NCI-H2081 treated with DMSO at 0.1 percent for 48 hours (cell line): ENCODE measurements at places on chromosomes 2 and 18.

- DNase-seq: no peak
These were observed 270.1 kb downstream of the C1D start for GRCh38 chr2:67792681-67793091.

DNA sequence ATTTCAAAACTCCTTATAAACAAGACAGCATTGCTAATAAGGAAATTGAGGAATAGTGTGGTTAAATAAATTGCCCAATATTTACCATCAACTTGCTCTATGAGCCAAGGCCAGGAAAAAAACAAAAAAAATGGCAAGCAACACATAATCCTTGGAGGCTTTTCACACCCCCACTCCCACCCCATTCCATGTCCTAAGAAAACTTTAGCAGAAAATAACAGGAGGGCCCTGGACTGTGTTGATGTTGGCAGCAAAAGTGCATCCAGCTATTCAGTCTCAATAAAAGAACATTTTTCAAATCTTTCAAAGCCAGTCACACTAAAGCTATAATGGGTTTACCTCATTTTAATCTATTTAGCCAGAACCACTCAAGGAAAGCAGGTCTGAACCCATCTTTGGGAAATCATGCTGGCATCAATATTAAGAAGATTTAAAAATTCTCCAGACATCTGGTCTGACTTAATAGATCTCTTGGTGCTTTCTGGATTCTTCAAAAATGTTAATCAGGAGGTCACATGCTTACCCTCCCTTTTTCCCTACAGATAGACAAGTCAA is 34.6 kb upstream of the STK17B start:
- no peak for DNase-seq

DNA sequence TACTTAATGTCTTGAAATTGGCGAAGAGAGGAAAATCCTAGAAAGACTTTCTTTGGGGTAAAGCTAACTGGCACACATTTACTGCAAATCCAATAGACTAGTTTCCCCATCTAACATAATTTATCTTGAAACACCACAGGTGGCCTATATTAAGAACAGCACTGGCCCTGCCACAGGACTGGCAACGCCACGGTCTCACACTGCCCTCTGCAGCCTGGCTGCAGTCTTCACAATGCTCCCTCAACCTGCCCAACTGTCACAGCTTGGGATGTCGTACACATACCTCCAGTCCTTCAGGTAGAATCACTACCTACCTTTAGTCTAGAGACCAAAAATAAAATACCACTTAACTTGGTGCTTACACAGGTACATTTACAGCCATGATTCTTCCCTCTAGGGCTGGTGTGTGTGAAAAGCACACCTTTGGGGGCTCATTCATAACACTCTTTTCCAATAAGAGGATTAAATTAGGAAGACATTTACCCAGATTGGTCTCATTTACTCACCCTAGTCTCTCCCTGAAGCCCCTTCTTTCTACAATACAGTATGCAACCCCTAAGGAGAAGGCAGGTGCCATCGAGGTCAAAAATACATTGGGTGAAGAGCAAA is 222.2 kb downstream of the C1D start:
- no peak for DNase-seq

- DNase-seq: no peak
These were observed 164.3 kb downstream of the MIB1 start for GRCh38 chr18:21904856-21905255.

GRCh38 chr2:127185093-127185492 is 35.0 kb downstream of the CYP27C1 start:
- no peak for DNase-seq

- DNase-seq: no peak
These were observed 49.2 kb upstream of the FRZB start for GRCh38 chr2:182915369-182916326.

GRCh38 chr2:101521487-101521886 is 46.6 kb upstream of the RFX8 start:
- no peak for DNase-seq

DNA sequence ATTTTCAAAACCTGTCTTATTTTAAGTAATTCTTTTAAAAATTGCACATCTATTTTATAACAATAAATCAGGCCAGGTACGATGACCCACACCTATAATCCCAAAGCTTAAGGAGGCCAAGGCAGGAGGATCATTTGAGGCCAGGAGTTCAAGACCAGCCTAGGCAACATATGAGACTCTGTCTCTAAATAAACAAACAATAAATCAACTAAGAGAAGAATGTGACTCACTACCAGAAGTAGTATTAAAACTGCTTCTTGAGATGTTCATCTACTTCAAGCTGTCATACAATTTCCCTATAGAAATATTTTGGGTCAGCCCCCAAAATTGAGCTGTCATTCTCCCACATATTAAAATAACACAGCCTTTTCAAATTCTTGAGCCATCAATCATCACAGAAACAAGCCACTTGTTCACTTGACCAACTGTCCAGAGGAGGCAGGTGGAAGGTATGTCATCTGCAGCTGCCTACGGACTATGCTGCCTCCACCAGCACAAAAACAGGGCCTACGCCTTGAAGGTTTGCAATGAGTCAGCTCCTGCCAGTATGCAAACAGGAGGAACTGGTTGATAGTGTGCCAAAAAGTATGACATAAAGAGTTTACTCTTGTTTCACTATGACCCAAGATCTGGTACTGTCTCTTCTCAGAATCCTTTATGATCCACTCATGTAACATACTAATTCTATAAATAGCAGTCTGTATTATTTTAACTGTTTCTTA is 33.6 kb downstream of the KIDINS220 start:
- no peak for DNase-seq

GRCh38 chr2:29073933-29074332 is 390 bp downstream of the PCARE start:
- DNase-seq: no peak

- DNase-seq: no peak
These were observed 69.3 kb downstream of the LBH start for GRCh38 chr2:30300456-30301221.

GRCh38 chr18:7697306-7697705 is 130.2 kb downstream of the PTPRM start:
- DNase-seq: no peak

GRCh38 chr2:107132070-107132469 is 246.1 kb upstream of the ST6GAL2 start:
- no peak for DNase-seq

DNA sequence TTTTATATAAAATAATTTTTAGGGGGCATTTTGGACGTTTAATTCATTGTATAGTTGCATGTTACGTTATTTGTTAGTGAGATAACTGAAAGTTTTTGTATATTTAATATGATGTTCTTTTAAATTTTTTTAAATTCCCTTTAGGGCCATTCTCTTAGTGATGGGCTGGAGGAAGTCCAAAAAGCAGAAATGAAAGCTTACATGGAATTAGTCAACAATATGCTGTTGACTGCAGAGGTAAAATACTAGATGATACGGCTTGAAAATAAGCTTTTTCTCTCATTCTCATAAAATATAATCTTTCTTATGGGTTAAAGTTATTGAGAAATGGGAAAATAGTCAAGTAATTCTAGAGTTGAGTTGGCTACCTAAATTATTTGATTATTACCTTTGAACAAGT is 58.9 kb downstream of the MTX2 start:
- DNase-seq: no peak

- no peak for DNase-seq
These were observed 1.5 kb downstream of the KIF1A start for GRCh38 chr2:240818293-240819125.

GRCh38 chr2:234680688-234681619 is 184.1 kb upstream of the ARL4C start:
- DNase-seq: peak; percentile 84

DNA sequence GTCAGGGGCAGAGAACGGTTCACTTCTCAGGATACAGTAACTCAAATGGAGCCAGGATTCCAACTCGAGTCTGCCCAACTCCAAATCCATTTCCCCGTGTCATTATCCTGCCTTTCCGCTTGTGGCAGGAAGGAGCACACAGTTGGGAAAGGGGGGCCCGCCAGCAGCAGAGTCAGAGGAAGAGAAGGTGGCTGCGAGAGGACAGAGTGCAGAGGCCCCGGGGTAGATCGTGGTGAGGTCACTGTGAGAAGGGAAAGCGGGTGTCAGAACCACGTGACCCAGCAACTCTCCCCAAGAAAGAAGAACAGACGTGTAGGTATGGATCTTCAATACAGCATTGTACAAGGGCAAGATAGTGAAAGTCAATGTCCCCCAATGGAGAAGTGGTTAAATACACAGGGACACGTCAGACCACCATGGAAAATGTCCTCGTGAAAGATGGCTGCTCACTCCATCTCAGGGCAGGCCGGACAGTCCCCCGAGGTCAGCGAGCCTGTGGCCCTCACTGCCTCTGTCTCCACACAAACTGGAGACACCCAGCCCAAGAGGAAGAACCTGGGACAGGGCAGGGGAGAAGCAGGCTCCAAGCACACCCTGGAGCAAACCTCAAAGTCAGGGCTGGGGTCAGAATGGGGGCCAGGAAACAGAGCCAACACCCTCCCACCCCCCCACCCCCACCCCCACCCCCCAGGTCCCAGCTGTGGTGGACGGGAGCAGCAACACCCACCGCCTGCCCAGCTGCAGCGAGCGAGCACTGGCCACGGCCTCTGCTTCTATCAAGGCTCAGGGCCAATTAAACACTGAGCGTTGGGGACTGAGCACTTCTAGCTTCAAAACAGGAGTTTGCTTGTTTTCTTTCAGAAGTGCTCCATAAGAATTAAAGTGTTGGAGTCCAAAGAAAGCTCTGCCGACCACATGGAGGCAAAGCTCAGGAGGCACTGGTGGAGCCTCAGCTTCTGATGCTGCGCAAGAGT is 92.7 kb downstream of the EIPR1 start:
- DNase-seq: no peak

DNA sequence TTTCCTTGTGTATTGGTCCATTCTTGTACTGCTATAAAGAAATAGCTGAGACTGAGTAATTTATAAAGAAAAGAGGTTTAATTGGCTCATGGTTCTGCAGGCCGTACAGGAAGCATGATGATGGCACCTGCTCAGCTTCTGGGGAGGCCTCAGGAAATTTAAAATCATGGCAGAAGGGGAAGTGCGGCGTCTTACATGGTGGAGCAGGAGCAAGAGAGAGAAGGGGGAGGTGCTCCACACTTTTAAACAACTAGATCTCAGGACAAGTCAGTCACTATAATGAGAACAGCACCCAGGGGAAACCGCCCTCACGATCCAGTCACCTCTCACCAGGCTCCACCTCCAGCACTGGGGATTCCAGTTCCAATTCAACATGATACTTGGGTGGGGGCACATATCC is 54.3 kb downstream of the MSH2 start:
- no peak for DNase-seq

- no peak for DNase-seq
These were observed 5.7 kb upstream of the NOSTRIN start for GRCh38 chr2:168796583-168797285.

DNA sequence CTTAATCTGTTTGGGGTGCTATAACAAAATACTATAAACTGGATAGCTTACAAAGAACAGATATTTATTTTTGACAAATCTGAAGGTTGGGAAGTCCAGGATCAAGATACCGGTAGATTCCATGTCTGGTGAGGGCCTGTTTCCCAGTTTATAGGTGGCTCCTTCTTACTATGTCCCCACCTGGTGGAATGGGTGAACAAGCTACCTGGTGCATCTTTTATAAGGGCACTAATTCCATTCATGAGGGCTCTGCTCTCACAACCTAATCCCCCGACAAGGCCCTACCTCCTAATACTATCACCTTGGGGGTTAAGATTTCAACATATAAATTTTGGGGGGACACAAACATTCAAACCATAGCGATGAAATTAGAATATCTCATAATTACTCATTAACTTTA is 15.6 kb upstream of the NEMP2 start:
- no peak for DNase-seq

- no peak for DNase-seq
These were observed 71.3 kb upstream of the ZNF804A start for GRCh38 chr2:184527058-184527457.

GRCh38 chr2:131827481-131828163 is 299.9 kb downstream of the CCDC74A start:
- DNase-seq: no peak

DNA sequence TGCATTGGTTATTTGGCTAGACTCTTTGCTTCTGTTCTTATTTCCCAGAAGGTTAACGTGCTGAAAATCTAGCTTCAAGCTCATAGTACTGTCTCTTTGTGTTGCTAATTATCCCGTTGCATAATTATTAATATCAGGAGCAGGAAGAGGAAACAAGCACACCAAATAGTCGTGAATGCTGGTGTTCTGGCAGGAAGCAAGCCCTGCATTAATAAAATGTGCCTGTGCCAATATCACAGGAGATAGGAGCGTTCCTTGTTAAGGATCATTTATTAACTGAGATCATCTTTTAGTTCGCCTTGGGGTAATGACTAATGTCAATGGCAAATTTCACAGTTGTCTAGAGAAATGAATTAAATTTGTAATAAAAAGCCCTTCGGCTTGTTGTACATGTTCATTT is 893.0 kb upstream of the POU3F3 start:
- no peak for DNase-seq

DNA sequence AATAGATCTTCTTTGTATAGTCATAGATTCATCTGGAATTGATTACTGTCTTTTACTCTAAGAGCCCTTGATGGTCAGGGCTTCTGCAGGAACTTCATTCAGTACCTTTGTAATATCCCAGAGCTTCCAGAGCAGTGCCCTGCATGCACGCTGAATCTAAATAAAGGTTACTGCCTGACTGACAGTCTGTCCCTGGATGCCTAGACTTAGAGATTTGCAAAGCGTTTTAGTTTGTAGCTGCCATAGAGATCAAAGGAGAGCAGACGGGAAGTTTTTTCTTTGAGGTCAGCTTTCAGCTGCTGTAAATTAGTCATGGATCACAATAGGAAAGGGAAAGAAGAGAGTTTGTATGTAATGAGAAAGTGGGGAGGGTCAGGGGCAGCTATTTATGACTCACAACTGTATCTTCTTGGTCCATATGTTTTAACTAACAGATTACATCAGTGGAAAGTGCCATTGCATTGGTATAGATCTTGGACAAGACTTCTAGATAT is 45.2 kb upstream of the NYAP2 start:
- no peak for DNase-seq

GRCh38 chr2:85170938-85171475 is 37.8 kb downstream of the TCF7L1 start:
- DNase-seq: no peak

- DNase-seq: no peak
These were observed 135.7 kb downstream of the CMPK2 start for GRCh38 chr2:6730003-6730402.

GRCh38 chr2:10344105-10345066 is 41.7 kb downstream of the HPCAL1 start:
- DNase-seq: no peak

GRCh38 chr2:85703329-85703728 is 9.2 kb downstream of the GNLY start:
- DNase-seq: no peak

- peak; percentile 54 for DNase-seq
These were observed 33.2 kb upstream of the NAB1 start for GRCh38 chr2:190615555-190616200.
